ENCODE measurements at places on chromosomes 5 and 9.

DNA sequence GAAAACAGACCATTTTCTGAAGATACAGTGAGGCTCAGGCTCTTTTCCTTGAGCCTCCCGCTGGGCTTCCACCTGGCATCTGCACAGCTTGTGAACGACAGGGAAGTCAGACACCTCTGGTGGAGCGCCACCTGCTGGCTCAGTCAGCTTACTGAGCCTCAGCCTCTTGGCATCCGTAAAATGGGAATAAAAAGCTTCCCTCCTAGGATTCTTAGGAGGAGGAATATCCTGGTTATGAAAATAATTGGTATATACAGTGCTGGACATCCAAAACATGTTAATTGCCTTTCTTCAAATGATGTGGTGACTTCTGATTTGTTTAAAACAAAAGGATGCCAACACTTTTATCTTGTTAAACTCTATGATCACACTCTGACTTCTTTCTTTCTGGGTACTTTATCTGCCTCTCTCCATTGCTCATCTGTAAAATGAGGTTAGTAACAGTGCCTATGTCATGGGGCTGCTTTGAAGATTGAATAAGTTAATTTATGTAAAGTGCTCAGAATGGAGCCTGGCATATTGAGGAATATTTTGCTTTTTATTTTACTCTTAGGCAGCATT is 67.5 kb downstream of the MAMDC2 start:
- DNase-seq, result peak; percentile 21

GRCh38 chr5:73633060-73633459 is 7.1 kb downstream of the ARHGEF28 start:
- no peak for DNase-seq

DNA sequence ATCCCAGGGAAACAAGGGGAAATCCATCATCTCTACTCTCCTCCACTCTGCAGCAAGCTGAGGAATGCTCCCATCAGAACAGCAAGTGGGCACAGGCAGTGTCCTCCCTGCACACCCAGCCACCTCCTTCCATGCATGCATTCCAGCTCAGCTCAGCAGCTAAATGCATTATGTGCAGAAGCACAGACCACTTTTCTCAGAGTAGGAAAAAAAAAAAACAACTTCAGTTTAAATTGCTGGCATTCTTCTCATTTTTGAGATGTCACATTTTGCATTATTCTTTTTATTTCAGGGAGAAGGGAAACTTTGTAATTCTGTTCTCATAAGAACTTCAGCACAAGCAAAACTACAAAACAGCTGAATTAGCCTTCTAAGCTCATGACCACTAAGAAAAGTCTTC is 312.2 kb downstream of the SEMA5A start:
- DNase-seq, result no peak

DNA sequence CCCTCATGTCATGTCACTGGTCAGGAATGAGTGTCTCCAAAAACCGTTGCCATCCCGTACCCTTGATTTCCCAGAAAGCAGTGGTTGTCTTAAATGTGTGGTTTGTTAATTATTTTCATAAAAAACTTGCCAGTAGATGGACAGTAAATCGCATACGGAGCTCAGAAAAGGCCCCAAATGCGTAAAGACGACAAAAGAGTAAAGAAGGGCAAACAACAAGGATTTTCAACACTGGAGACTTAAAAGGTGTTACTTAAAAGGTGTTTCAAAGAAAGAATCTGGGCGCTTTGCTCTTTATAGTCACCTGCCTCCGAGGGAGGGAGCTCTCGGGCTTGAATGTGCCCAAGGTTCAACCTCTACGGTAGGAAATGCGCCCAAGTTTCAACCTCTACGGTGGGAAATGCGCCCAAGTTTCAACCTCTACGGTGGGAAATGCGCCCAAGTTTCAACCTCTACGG is 734 bp downstream of the KIF27 start:
- DNase-seq, result peak; percentile 55

GRCh38 chr5:123438244-123438643 is 15.0 kb upstream of the CEP120 start:
- no peak for DNase-seq

GRCh38 chr9:132802121-132802795 is 75.8 kb downstream of the AK8 start:
- no peak for DNase-seq

DNA sequence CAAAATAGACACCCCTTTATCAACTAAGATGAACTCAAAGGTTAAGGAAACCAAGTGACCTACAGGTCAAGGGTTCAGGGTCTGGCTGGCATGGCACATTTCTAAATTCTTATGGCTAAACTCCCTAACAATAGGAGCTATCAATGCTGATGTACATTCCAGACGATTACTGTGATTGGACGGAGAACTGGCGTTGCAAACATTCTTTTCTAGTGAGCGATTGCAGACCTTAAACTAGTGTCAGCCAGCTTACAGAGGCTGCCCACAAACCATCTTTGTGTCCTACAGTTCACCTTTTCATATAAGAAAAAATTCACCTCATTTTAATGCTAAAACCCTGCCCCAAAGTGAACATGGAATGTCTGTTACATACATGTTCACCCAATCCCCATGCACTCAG is 382.9 kb downstream of the MAT2B start:
- DNase-seq, result no peak

DNA sequence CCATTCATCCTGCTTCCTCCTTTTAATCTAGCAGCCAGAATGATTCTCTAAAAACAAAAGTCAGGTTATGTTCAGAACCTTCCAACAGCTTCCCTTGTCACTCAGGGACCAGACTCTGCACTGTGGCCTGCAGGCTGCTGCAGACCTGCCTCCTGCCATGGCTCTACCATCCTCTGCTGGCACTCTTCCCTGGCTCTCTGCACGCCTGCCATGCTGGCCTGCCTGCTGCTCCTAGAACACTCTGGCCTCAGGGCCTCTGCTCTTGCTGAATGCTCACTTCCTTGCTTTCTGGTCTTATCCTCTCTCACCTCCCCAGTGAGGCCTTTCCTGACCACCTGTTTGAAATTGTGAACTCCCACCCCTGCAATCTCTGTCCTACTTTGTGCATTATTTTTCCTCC is 149.4 kb downstream of the CD180 start:
- DNase-seq, result no peak

DNA sequence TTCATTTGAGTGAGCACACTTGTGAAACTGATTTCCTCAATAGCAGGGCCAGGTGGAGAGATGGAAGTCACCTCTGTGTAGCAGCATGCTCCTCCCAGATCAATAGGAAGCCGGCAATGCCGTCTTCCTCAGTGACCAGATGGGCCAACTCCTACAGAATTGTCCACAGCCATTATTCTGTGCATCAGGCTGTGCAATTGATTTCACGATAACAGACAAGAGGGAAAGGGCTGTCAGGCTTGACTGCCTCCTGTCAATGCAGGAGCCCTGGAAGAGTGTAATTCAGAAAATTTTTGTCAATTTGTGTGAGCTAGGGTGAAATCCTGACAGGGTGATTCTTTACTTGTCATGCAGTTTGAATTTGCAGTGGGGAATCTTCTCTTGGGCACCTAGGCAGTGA is 838.4 kb upstream of the NUDT12 start:
- DNase-seq, result no peak

- DNase-seq, result no peak
Measured at GRCh38 chr9:129343424-129344375, 165.6 kb upstream of the IER5L start.

GRCh38 chr5:111254613-111255012 is 30.4 kb downstream of the CAMK4 start:
- DNase-seq, result peak; percentile 50

DNA sequence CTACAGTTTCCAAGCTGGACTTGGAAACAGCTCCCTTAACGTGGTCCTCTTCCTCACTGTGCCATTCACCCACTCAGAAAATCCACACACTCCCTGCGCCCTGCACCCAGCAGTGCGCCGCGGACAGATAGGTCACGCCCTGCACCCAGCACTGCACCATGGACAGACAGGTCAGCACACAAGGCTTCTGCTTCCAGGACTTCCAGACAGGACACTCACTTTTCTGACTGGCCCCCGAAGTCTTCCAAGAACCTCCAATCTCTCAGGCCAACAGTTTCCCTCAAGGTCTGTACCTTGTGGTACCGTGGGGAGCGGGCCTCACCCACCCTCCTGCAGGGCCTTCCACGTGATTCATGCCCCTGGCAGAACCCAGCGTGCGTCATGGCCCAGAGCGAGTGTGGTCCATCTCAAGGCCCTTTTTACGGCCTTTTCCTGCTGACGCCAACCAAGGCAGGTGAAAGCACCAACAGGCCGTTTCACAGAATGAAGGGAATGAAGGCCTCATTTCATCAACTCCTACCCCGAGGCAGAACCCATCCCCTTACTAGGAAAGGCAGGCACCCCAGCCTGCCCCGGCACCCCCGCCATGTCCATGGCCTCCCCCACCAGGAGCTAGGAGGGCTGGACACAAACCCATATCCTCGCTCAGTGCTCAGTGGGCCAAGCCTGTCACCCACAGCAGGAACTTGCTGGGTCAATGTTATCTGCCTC is 17.3 kb downstream of the VAV2 start:
- DNase-seq, result no peak

GRCh38 chr9:80218328-80218727 is 646.6 kb downstream of the TLE4 start:
- no peak for DNase-seq

GRCh38 chr5:37846786-37847310 is 7.0 kb upstream of the GDNF start:
- DNase-seq, result no peak

- no peak for DNase-seq
Measured at GRCh38 chr5:168603746-168604145, 24.6 kb upstream of the PANK3 start.

All from CD4-positive, alpha-beta T cell treated with Interleukin-6 at 100 ng/mL for 8 hours (primary cell).